ENCODE measurements at places on chromosomes 4 and X. TPM values are rescaled to one million over a fixed set of nuclear protein-coding genes. Genes with fewer than 3 reads are reported as not detected.

Gene FHDC1
- 0.81 TPM for total RNA-seq

Gene DMP1
- not detected for total RNA-seq

Gene PPP4R3C
- total RNA-seq, result not detected

Gene SORCS2
- total RNA-seq, result 2.0 TPM

Gene CSN2
- not detected for total RNA-seq

Gene NPY2R
- 0.28 TPM for total RNA-seq

Gene CT55
- not detected for total RNA-seq

Gene VEGFC
- total RNA-seq, result 4.3 TPM

Gene ENAM
- 0.28 TPM for total RNA-seq

GRCh38 chrX:31604629-31605221 is 532.9 kb upstream of the FTHL17 start:
- H3K27ac ChIP-seq, result no peak overlapping the region
- no peak for DNase-seq
- no peaks in the 10 kb centered on the region for H3K27me3 ChIP-seq
- no peak overlapping the region for H3K4me3 ChIP-seq
- H3K4me1 ChIP-seq, result no peaks in the 10 kb centered on the region

DNA sequence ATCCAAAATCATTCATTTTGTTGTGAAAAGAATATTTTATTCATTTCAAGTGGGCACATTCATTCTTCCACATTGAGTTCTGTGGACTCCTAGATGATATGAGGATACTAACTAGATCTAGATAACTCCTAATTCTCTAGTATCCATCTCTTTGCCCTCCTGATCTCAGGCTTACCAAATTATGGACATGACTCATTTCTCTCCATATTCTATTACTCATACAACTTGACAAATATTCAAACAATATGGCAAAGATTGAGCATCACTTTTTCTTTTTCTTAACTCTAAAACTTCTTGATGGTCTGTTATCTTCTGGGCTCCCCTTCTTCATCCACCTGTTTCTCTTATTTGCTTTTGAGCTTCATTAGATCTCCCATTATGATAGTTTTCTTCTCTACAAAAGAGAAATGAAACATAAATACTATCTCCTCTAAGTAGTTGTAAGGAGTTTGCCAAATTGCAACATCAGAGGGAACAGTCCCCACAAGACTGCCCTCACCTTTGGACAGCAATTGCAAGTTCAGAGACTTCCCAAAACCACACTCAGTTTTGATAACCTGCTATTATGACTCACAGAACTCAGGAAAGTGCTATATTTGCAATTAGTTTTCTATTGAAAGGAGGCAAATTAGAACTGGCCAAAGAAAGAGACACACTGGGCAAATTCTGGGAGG is 422.9 kb downstream of the SPRY1 start:
- H3K36me3 ChIP-seq, result no peaks in the 10 kb centered on the region
- no peaks in the 10 kb centered on the region for H3K27me3 ChIP-seq
- H3K4me3 ChIP-seq, result no peak overlapping the region
- H3K4me1 ChIP-seq, result peaks cover 9% of the 10 kb centered on the region
- no peak for DNase-seq

GRCh38 chrX:150570512-150570911 is 2.1 kb downstream of the MTM1 start:
- no peak for DNase-seq
- H3K36me3 ChIP-seq, result no peaks in the 10 kb centered on the region
- no peaks in the 10 kb centered on the region for H3K27me3 ChIP-seq
- no peak overlapping the region for H3K4me3 ChIP-seq
- H3K4me1 ChIP-seq, result no peaks in the 10 kb centered on the region

DNA sequence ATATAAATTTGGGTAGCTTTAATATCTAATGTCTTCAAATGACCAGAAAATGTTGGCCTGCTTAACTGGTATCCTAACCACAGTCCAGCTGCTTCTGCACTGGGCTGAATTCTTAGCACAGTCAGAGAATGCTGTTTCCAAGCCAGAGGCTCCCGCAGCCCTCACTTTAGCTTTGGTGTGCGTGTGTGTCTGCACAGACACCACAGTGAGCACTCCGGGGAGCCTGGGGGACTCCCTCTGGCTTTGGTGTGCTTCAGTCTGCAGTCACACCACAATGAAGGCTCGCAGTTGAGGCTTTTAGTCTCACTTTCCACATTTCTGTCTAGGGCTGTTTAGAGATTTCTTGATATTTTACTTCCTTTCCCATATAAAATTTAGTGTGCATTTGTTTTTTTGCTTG is 53.6 kb downstream of the APOO start:
- no peaks in the 10 kb centered on the region for H3K36me3 ChIP-seq
- no peak for DNase-seq
- H3K27ac ChIP-seq, result no peak overlapping the region
- H3K27me3 ChIP-seq, result no peaks in the 10 kb centered on the region
- H3K4me1 ChIP-seq, result no peaks in the 10 kb centered on the region

DNA sequence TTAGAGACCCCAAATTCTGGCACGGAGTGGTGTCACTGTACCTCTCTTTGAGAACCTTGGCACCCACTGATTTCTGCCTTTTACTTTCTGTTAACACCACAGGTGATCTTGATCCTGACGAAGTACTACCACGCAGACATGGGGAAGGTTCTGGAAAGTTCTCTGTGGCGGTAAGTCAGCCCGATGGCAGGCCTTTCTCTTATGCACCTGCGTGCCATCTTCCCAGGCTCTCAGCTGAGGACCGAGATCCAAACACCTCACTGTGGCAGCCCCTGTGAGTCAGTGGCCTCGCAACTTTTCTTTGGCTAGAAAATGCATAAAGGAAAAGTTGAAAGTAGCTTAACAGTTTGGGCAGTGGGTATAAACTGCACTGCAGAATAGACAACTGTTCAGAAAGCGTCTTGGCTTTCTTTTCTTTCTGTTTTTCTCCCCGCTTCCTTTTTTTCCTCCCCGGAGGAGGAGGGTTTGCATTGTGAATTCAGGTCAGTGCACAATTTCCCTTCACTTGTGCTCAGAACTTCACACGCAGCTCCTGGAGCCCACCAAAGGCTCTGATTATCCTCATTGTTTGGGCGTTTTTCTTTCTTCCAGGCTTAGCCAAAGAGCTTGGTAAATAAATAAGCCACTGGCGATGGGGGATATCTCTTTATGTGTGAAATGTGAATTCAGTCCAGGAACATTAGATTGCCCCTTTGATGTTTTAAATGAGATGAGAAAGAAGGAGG is 38.4 kb downstream of the PSAPL1 start:
- no peak overlapping the region for H3K4me3 ChIP-seq
- peaks cover 18% of the 10 kb centered on the region for H3K4me1 ChIP-seq
- H3K36me3 ChIP-seq, result no peaks in the 10 kb centered on the region
- H3K27ac ChIP-seq, result no peak overlapping the region

DNA sequence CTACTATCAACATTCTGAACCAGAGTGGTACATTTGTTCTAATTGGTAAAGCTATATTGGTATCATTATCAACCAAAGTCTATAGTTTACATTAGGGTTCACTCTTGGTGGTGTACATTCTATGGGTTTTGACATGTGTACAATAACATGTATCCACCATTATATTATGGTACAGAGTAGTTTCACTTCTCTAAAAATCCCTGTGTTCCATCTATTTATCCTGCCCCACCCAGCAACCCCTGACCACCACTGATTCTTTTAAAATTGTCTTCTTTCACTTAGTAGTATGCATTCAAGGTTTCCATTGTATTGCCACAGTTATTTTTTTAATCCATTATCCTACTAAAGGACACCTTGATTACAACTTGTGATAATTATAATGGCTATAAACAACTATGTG is 15.3 kb upstream of the TMPRSS11D start:
- no peaks in the 10 kb centered on the region for H3K4me1 ChIP-seq
- H3K36me3 ChIP-seq, result no peaks in the 10 kb centered on the region
- no peak for DNase-seq
- no peak overlapping the region for H3K4me3 ChIP-seq
- H3K27me3 ChIP-seq, result no peaks in the 10 kb centered on the region
- H3K27ac ChIP-seq, result no peak overlapping the region

GRCh38 chr4:7237873-7238272 is 45.5 kb downstream of the SORCS2 start:
- peaks cover 26% of the 10 kb centered on the region for H3K4me1 ChIP-seq
- no peaks in the 10 kb centered on the region for H3K36me3 ChIP-seq
- no peak overlapping the region for H3K4me3 ChIP-seq
- H3K27ac ChIP-seq, result no peak overlapping the region
- no peaks in the 10 kb centered on the region for H3K27me3 ChIP-seq

DNA sequence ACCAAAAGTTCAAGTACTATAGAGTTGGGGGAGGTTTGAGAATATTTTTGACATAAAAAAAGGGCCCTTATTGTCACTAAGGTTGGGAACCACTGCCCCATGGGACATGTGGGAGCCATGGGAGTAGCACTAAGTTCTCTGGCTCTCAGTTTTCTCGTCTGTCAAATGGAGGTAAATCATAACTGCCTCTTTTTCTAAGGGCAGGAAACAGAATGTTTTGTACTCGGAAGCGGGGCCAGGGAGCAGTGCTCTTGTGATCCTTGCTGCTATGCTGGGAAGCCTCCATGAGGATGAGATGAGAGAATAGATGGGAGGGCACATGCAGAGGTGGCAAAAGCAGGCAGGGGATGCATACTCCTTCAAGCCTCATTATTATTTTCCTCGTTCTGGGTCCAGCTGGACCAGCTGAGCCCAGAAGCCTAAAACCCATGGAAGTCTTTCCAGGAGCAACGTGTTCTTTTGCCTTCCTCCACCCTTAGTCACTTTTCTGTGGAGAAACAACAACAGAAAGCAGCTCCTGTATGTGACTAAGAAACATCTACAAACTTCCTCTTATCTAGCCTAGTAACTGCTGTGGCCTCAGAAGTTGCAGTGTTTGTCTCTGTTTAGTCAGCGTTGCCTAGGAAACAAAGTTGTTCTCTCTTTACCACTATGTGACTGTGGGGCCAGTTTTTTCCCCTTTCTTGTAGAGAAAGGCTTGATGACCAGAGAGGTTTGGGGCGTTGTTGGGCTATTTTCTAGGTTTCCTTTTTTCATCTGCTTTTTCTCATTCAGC is 64.8 kb downstream of the TSC22D3 start:
- peaks cover 38% of the 10 kb centered on the region for H3K4me1 ChIP-seq
- H3K27ac ChIP-seq, result peak overlapping the region; percentile 91
- H3K36me3 ChIP-seq, result peaks cover 20% of the 10 kb centered on the region

GRCh38 chrX:153684467-153685155 is 3.1 kb upstream of the SLC6A8 start:
- H3K36me3 ChIP-seq, result no peaks in the 10 kb centered on the region
- no peak overlapping the region for H3K27ac ChIP-seq
- no peak overlapping the region for H3K4me3 ChIP-seq
- DNase-seq, result peak; percentile 53

DNA sequence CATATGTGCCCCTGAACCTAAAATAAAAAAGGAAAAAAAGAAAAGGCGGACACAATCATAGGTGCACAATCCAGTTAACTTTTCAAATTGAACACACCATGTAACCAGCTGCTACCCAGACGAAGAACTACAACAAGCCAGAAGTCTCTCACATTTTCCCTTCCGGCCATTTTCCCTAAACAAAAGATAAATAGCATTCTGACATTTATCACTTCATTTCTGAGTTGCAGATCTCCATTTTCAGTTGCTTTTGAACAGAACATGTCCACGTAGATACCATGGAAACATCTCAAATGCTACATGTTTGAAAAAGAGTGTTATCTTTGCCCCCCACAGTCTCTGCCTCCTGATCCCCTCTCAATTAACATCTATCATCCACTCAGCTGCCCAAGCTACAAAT is 29.2 kb upstream of the CABS1 start:
- no peaks in the 10 kb centered on the region for H3K4me1 ChIP-seq
- DNase-seq, result no peak
- no peak overlapping the region for H3K27ac ChIP-seq
- no peak overlapping the region for H3K4me3 ChIP-seq
- no peaks in the 10 kb centered on the region for H3K27me3 ChIP-seq

- no peaks in the 10 kb centered on the region for H3K27me3 ChIP-seq
- no peak for DNase-seq
- H3K27ac ChIP-seq, result no peak overlapping the region
Measured at GRCh38 chr4:165355900-165356300, 22.9 kb upstream of the CPE start.

GRCh38 chrX:1246816-1247215 is 21.8 kb upstream of the CSF2RA start:
- no peaks in the 10 kb centered on the region for H3K4me1 ChIP-seq
- H3K27ac ChIP-seq, result no peak overlapping the region
- DNase-seq, result peak; percentile 72
- no peak overlapping the region for H3K4me3 ChIP-seq

GRCh38 chr4:104492183-104492771 is 2.4 kb downstream of the CXXC4 start:
- no peaks in the 10 kb centered on the region for H3K36me3 ChIP-seq
- H3K4me1 ChIP-seq, result peaks cover 33% of the 10 kb centered on the region
- no peak for DNase-seq
- H3K27ac ChIP-seq, result peak overlapping the region; percentile 91
- no peaks in the 10 kb centered on the region for H3K27me3 ChIP-seq

DNA sequence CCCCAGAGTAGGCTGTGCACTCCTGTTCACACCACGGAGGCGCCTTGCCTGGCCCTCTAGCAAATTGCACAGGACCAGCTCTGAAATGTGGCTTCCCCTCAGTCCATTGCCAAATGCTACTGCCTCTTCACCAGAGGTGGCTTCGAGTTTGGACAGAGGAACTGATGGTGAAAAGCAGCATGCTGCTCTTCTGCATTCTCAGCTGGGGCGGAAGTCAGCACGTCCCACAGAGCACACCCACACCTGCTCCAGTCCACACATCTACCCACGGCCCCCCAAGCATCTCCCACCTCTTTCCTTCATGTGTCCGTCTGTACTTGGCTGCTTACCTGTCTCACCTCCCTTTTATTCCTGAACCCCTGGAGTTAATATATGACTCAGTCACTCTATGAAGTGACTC is 43.5 kb downstream of the LRP2BP start:
- DNase-seq, result no peak
- no peaks in the 10 kb centered on the region for H3K36me3 ChIP-seq
- no peak overlapping the region for H3K4me3 ChIP-seq
- H3K4me1 ChIP-seq, result no peaks in the 10 kb centered on the region
- no peak overlapping the region for H3K27ac ChIP-seq
- no peaks in the 10 kb centered on the region for H3K27me3 ChIP-seq

DNA sequence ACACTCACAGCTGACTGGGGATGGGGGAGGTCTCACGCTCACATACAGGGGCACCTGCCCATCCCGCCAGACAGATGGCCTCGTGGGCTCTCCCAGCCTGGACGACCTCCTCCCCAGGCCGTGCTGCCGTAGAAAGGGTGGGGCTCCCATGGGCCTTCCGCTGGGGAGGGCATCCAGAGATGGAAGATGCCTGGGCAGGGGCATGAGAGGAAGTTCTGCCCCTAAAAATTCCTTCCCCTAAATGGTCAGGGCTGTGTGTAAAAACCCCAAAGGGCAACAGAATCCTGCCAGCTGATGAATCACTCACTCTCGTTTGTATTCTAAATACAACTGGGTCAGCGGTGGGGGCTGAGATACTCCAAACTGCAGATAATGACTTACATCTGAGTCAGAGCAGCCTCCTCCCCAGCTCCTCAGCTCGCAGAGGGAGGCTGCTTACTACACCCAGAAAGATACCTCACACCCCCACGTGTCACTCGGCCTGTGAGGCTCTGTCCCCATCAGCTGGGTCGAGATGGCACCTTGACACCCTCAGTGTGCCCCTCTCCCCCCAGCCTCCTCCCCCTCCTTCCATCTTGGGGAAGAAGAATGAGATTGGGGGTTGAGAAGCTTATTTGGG is 10.1 kb downstream of the WDR1 start:
- peaks cover 100% of the 10 kb centered on the region for H3K4me1 ChIP-seq
- DNase-seq, result peak; percentile 94
- H3K27ac ChIP-seq, result peak overlapping the region; percentile 90
